Calu3 (cell line): ENCODE measurements at places on chromosomes 12 and 14. TPM values are rescaled to one million over a fixed set of nuclear protein-coding genes. Genes with fewer than 3 reads are reported as not detected.
A peak's percentile ranks its signal among the peaks of the same experiment; 100 is the strongest.

GRCh38 chr12:105351523-105351922, 21.0 kb downstream of the C12orf75 start:
- no peak for DNase-seq

DNA sequence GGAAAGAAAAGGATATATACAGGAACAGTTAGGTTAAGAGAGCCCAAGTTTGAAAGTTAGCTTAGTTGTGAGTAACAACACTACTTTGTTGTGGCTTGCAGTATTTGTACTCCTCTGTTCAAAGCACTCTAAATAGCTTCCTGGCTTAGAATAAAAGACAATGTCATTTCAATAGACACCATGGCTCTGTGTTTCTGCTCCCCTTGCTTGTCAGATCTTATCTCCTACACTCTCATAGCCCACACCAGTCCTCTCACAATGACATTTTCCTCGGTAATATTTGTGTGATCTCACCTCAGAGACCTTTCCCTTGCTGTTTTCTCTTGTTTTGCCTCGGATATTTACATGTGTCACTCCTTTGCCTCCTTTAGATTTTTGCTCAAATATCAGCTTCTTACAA, 418.4 kb downstream of the MDGA2 start:
- no peak for DNase-seq

GRCh38 chr14:56482310-56482911, 97.2 kb upstream of the TMEM260 start:
- DNase-seq: peak; percentile 37

The TMTC1 gene
- 0.17 and 0.24 TPM in 2 replicates for total RNA-seq

The MYRFL gene
- 1.7 and 2.1 TPM in 2 replicates for total RNA-seq
